ENCODE measurements at places on chromosomes 16 and 17. TPM values are rescaled to one million over a fixed set of nuclear protein-coding genes. Genes with fewer than 3 reads are reported as not detected.

DNA sequence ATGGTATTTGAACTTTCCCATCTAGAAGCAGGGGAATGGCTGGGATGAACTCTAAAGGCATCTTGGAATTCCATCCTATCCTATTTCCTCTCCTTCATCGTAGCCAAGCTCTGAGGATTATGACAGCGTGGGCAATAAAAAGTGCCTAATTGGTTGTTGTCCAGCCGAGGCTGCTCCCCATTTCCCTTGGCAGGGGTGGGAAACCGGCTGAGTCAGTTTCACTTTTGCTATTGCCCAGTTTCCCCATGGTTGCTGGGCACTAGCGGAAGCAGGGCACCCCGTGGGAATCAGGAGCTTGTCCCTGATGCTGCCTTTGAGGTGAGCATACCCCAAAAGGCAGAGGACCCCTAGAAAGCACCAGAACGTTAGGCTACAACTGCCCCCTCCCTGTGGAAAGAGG is 13.8 kb upstream of the SP2 start:
- no peak for DNase-seq

- no peak for DNase-seq
Observed at GRCh38 chr16:56748826-56749225, 18.9 kb downstream of the NUP93 start.

GRCh38 chr16:5615868-5616642 is 518.5 kb upstream of the EEF2KMT start:
- DNase-seq = peak; percentile 45

DNA sequence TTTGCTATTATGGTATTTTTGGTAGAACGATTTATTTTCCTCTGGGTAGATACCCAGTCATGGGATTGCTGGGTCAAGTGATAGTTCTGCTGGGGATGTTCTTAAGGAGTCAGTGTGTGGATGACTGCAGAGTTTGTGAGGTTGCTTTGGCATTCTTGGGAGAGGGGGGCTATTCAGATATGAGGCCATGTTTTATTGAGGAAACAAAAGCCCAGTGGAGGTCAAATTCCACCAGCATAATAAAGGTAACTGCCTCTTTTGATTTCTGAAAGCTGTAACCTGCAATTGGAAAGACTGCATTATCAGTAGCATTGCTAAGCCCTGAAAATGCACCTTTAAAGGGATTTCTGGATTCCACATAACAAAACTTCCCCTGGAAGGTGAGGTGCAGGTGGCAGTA is 43.7 kb upstream of the HNF1B start:
- DNase-seq = no peak

DNA sequence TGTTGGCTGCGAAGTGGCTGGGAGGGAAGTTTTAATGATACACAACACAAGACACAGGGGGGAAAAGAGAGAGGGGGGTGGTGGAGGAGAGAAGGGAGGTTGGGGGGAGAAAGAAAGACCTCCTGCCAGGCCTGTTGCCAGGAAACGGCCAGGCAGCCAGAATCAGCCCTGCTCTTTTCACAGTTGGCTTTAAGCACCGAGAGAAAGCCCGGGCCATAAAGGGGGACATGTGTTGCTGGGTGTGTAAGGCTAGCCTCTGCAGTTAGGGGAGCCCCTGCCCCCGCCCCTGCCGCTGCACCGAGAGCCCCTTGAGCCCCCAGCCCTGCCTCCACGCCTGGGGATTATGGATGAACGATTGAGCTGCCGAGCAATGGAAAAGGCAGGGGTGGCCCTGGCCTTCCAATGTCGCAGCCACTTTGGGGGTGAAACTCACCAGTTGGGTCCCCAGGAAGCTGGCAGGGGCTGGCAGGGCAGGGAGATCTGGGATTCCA is 13.9 kb upstream of the WNT3 start:
- DNase-seq = no peak

DNA sequence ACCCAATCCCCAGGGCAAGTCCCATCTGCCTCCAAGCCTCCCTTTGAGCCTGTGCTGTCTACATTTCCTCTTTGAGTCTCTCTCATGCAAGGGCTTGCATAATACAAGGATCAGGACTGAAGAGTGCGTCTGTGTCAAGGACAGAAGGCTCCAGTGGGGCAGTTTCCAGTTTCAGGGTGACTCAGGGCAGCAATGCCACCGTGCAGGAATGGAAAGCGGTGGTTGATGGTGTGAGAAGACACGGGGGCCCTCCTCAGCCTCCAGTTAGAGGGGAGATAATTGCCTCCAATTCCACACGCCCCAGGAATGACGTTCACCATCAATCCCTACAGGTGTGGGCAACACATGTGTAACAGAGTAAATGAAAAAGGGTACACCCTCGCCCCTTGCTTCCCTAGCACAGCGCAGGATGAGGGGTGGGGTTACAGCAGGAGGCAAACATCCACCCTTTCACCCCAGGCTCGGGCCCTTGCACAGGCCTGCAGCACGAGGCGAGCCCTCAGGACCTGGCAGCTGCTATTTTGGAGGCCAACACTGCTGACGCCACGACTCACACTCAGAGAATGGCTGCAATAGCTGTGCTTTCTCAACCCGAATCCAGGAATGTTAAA is 24.8 kb upstream of the SLC25A19 start:
- DNase-seq = no peak

DNA sequence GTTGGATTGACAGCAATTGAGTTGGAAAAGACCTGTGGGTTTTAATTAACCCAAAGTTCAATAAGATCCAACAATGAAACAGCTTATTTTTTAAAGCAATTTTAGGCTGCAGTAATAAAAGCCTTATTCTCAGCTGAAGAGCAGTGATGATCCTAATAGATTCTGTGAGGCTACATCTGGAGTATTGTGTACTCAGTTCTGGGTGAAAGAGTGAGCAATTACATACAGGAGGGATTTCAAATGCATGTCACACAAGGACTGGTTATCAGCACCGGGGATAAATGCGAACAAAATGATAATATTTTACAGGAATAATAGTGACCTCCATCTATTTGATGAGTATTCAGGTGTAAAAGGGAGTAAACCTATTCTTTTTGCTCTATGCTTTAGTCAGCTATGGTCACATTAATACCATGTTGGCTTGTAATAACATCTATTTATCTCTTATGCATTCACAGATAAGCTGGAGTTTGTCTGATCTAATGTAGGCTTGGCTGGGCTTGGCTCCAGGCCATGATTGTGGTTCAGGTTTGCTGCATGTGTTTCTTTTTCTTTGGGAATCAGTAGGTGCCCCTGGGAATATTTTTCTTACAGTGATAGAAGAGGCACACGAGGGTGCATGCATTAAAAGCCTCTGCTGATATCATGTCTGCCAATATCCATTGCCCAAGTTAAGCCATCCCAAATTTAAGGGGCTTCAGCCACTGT is 22.2 kb upstream of the TOX3 start:
- no peak for DNase-seq

GRCh38 chr17:26775219-26775822 is 518.6 kb upstream of the WSB1 start:
- DNase-seq = no peak

GRCh38 chr17:66343531-66344078 is 41.2 kb downstream of the PRKCA start:
- no peak for DNase-seq

DNA sequence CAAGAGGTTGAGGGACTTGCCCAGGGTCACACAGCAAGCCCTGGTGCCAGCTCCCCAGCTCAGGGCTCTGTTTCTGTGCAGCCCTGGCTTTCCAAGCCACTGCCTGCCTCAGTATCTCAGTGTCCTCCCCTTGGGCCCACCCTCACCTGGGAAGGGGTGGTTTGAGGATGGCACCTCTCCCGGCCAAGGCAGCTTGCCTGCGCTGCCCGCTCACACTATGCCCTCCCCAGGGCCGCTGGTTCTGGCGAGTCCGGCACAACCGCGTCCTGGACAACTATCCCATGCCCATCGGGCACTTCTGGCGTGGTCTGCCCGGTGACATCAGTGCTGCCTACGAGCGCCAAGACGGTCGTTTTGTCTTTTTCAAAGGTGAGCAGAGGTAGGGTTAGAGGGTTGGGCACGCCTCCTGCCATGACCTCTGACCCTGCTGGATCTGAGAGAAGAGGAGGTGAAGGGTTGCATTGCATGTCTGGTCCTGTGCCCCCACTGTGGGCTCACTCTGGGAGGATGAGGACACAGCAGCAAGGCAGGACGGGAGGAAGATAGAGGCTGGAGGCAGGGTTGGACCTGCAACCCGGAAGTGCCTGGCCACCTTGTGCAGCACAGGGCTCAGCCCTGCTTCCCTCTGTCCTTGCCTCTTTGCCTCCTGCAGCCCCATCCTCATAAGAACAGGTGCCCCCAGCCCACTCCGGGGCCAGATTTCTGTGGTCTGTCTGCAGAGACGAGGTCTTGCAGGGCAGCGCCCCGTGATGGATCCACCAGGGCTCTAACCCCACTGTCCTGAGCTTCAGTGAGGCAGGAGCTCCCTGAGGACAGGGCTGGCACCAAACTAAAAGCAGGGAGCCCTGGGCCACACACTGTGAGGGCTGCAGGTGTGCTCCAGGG is 16.7 kb downstream of the MMP15 start:
- DNase-seq = no peak

DNA sequence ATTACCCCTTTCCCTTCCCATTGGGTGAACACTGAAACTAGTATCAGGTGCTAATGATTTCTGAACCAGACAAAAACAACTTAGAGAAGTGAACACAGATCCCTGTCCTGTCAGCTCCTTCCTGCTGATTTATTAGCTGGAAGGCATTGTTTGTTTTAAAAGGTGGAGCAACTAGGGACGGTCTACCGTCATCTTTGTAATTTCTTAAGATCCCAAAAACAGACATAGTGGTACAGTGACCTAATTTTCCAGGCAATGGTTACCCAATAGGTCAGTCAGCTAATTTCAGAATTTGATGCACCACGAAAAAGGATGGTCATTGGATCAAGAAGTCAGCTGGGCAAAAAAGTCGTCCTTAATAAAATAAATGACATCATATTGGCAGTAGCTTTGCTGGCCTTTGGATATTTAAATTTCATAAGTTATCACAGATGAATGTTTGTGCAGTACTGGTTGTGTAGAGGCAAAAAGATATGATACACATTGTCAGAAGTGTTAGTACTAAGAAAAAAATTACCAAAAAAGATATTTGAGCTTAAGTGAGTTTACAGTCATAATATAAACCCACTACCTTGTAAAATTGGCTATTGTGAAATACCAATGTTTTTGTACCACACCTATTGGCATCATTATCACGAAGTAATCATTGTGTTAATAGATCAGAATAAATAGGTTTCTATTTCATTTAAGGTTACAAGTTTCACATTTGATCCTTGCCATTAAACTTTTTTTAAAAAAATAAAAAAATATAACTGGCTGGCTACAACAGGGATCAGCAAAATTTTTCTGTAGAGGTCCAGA is 27.2 kb upstream of the KCNJ16 start:
- no peak for DNase-seq

DNA sequence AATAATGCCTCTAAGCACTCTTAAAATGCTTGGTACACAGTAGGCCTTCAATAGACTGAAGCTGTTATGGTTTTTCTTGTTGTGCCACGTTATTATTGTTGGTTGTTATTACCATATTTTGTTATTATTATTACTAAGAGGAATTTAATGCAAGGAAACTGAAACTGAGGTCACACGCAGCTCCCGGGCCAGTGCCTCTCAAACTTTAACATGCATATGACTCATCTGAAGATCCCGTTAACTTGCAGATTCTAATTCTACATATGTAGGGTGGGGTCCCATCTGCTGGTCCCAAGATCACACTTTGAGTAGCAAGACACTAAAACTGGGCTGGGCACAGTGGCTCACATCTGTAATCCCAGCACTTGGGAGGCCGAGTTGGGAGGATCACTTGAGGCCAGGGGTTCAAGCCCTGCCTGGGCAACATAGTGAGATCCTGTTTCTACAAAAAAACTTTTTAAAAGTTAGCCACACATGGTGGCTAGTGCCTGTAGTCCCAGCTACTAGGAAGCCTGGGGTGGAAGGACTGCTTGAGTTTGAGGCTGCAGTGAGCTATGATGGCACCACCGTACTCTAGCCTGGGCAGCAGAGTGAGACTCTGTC is 888 bp downstream of the ACSM5 start:
- DNase-seq = no peak

RUNDC3A gene
- total RNA-seq = not detected

DNASE1L2 gene
- 1.5 TPM for total RNA-seq

CCL4L2 gene
- 56.5 TPM for total RNA-seq

OMG gene
- 0.54 TPM for total RNA-seq

KRTAP4-3 gene
- total RNA-seq = not detected

FASN gene
- 229 TPM for total RNA-seq
